ENCODE measurements at places on chromosomes 2 and 18. TPM values are rescaled to one million over a fixed set of nuclear protein-coding genes. Genes with fewer than 3 reads are reported as not detected.

GRCh38 chr2:192230889-192231453 lies 36.2 kb upstream of the TMEFF2 start:
- no peak for DNase-seq

DNA sequence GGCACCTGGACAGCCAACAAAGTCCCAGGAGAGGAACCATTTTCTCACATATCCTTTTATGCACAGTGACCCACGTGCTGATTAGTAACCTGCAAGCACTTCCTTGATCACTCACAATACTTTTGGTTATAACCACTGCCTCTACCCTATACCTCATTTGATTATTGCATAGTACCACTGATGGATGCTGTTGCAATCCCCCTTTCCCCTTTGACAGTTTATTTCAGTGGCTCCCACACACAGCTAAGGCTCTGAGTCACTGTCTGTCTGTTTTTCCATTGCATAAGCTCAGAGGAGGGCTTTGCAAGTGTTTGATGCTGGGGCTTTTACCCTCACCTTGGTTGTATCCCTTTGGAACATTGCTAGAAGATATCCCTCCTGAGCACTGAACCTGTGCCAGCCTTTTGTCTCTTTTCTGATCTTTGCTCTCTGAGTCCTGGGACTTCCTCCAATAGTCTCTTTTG lies 101.7 kb upstream of the RBBP8 start:
- DNase-seq = no peak

DNA sequence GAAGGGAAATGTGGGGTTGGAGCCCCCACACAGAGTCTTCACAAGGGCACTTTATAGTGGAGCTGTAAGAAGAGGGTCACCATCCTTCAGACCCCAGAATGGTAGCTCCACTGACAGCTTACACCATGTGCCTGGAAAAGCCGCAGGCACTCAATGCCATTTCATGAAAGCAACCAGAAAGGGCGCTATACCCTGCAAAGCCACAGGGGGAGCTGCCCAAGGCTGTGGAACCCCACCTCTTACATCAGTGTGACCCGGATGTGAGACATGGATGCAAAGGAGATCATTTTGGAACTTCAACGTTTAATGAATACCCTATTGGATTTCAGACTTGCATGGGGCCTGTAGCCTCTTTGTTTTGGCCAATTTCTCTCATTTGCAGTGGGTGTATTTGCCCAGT lies 694.7 kb downstream of the CBLN2 start:
- no peak for DNase-seq

GRCh38 chr2:55061523-55062344 lies 11.5 kb upstream of the RTN4 start:
- peak; percentile 67 for DNase-seq

GRCh38 chr18:568731-569130 lies 11.4 kb upstream of the CETN1 start:
- DNase-seq = no peak

GRCh38 chr2:164102366-164102765 lies 366.6 kb upstream of the FIGN start:
- DNase-seq = no peak

DNA sequence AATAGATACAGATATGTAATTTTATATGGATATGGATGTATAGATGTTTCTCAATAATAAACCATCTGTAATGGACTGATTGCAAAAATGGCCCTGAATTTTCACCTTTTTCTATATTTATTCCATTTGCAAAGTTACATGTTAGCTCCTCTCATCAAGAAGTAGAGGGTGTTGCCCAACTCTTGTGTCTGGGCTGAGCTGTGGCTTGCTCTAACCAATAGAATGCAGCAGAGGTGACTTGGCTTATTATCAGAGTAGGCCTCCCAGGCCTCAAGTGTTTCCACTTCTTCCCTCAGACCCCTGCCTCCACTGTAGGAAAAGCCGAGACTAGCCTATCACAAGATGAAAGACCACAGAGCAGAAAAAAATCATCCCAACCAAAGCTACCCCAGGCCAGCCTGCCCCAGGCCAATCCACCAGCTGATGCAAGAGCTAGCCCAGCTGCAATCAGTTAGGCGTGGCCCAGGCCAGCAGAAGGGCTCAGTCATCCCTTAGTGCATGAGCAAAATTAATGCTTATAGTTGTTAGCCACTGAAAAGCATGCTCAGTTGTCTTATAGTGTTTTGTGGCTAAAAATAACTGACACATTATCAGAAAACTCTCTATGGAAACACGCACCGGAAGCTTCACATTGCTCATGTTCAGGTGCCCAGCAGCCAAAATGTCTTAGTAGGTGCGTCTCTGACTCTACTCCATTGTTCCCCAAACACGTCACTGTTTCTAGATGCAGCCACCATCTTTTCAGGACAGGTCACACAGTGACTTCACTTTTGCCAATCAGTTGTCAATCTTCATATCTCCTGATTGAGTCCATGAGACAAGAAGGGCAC lies 464.0 kb downstream of the FBXO15 start:
- DNase-seq = no peak

DNA sequence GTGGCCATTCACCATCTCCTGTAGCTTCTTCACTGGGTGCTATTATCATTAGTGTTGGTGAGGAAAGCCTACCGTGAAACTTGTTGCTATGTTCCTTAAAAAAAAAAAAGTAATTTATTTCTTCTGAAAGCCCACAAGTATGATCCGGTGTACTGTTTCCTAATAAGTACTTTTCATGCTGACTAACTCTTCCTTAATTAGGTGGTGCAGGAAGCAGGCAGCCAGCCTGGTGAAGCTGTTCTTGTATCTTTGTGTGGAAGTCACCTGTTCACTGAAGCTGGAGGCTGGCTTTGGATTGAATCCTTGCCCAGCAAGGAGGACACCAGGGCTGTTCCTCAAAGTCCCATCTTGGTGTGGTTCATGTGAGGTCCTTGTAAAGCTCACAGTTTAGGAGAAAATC lies 321.7 kb upstream of the THSD7B start:
- DNase-seq = no peak

DNA sequence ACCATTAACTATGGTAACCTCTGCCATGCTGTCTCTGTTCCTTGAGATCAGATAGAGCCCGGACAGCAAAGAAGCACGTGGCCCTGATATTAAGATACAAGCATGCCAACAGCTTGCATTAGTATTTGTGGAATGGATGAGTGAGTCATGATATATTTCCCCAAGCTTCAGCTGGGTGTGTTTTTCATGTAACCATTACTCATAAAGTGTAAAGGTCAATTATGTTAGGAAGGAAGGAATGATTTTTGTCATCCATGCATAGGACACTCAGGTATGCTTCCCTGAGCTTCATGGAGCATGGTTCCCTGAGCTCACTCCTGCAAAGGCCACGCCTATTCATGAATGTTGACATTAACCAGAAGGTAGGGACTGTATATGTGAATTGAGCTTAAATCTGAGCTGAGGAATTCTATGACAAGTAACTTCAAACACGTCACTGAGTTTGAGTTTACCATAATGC lies 74.6 kb downstream of the ARL4C start:
- DNase-seq = no peak

- DNase-seq = no peak
Observed at GRCh38 chr18:33928231-33928630, 296.5 kb downstream of the NOL4 start.

DNA sequence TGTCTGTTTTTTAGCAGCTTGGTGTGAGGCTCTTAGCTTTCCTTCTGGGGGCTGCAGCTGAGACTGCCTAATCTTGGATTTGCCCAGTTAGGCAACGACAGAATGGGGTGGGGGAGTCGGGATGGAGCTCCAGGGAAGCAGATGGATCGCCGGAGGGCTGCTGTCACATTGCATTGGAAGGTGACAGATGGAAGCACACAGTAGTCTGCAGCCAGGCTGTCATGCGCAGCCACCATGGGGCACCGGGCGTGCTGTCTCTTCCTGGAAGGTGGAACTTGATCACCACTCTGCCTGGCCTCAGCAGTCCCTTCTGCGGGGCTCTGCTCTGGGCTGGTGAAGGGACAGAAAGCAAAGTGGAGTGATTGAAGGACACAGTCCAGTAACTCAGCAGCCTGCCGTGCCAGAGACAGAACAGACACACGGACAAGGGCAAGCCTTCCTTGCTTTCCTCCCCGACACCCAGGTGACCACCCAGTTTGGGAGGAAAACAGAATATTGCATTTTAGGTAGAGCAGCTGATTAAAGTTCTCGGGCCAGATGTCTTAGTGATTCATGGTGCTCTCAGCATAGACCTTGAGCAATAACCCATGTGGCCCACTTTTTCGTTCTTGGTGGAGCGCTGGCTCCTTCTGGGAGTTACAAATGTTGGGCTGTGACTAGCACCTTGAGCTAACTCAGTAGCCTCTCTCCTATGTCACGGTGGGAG lies 40.9 kb downstream of the RNF144A start:
- peak; percentile 98 for DNase-seq

DNA sequence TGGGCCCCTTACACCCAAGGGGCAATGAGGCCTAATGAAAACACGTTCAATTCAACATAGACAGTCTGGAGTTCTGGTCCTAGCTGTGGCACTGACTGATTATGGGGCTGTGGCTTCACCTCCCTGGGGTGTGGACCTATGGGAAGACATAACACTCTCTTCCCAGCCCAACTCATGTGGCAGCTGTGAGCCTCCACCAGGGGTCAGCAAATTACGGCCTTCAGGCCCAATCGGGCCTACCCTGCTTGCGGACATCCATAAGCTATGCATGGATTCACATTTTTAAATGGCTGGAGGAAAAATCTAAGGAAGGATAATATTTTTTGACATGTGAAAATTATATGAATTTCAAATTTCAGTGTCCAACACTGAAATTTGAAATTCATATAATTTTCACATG lies 101.3 kb downstream of the LOXHD1 start:
- peak; percentile 3 for DNase-seq

DNA sequence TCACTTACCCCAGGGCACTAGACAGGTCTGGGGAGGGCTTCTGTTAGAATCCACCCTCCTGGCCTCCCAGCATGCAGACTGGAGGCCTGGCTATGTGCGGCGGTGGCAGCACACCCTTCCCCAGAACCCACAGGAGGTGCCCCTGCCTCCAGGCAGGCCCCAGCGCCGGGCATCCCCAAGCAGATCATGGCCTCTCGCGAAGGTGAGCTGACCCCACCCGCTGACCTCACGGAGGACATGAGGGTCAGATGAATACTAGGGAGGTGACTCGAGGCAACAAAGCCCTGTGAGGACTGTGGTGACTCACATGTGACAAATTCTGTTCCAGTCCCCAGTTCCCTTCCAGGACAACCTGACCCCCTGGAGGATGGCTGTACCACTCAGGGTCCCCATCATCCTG lies 1.9 kb downstream of the MAB21L4 start:
- no peak for DNase-seq

DNA sequence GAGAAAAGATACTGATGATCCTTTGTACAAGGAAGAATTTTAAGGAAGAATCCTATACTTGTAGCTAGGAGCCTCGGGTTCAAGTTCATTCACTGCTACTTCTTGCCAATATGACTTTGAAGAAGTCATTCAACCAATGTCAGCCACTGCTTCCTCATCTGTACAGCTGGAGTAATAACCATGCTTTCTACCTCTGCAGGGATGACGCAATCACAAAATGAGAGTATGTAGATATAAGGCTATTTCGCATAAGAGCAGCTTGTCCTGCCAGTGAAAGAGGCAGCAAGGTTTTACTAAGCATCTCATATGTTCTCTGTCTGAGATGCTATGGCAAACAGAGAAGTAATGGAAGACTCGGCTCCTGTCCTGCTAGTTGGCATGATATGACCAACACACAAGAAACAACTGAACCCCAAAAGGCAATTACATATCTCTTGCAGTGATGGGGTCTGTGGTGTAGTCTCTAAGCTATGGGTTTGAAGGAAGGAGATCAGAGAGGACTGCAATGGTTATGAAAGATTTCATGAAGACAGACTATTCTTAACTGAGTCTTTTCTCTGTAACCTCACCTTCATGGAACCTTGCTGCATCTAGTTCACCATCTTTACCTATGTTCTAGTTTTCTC lies 9.2 kb downstream of the AAK1 start:
- DNase-seq = no peak

DNA sequence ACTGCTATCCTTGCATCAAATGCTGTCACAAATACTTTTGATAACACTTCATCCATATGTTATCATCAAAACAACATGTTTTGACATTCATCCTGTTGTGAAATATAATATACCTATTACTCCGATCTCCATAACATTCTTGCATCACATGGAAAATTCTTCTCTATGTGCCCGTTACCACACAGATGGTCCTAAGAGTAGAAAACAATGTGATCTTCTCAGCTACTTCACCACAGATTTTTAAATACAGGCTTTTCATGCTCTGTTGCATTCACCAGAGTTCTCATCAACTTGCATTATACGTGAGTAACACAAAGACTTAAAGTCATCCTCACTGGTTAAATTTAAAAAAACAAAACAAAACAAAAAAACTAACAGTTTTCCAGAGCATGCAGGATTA lies 1603.3 kb upstream of the ZEB2 start:
- DNase-seq = no peak

DNA sequence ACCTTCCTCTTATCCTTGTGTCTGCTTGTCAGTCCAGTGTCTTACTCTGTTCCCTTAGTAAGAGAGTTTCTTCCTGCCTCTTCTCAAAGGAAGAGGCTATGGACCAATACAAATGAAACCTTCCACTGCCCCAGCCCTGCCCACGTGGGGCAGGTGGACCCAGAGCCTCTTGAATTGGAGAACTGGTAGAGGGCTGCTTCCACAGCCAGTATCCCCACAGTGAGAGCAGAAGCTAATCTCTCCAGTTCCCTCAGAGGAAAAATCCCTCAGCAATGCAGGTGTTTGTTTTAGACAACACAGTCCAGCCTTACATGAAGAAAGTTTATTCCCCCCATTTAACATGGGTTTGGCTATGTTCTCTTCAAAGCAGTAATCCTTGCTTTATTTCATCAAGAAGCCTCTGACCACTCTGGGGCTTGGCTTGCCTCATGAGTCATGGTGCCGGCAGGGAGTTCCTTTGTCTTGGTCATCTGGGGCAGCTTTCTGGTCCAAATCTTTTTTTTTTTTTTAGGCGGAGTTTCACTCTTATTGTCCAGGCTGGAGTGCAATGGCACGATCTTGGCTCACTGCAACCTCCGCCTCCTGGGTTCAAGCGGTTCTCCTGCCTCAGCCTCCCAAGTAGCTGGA lies 6.5 kb upstream of the CYBRD1 start:
- DNase-seq = no peak

Gene SERPINB4
- total RNA-seq = not detected

Gene NR4A2
- not detected for total RNA-seq

Gene CD207
- total RNA-seq = 0.10 TPM

Gene ATP8B1
- not detected for total RNA-seq

Data from G401 (cell line).